ENCODE measurements at places on chromosomes 4 and X.

DNA sequence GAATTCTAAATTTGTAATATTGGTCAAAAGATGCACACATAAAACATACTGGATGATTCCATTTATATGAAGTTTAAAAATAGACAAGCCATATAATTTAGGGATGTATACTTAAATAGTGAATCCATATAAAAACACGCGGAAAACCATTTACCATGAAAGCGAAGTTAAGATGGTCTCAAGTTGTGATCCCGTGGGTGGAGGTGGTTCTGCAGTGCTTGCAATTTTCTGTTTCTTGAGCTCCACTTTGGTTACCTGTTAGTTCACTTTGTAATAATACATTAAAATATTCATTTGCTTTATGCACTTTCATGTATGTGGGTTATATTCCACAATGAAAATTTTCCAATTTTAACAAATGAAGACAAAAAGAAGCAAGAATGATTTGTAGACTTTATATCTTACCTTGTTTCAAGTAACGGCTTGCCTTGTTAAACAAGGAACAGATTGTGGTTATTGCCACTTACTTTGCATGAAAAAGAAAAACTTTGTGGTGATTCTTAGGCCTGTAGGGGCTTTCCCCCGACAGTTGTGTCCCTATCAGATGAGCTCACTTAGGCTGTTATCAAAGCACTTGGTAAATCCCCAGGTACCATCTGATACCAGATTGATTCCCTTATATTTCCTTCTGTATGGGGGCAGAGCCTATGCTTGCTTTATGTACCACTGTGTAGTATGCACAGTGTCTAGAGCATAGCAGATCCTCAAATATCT, 12.2 kb downstream of the UCP1 start:
- no peak for DNase-seq

DNA sequence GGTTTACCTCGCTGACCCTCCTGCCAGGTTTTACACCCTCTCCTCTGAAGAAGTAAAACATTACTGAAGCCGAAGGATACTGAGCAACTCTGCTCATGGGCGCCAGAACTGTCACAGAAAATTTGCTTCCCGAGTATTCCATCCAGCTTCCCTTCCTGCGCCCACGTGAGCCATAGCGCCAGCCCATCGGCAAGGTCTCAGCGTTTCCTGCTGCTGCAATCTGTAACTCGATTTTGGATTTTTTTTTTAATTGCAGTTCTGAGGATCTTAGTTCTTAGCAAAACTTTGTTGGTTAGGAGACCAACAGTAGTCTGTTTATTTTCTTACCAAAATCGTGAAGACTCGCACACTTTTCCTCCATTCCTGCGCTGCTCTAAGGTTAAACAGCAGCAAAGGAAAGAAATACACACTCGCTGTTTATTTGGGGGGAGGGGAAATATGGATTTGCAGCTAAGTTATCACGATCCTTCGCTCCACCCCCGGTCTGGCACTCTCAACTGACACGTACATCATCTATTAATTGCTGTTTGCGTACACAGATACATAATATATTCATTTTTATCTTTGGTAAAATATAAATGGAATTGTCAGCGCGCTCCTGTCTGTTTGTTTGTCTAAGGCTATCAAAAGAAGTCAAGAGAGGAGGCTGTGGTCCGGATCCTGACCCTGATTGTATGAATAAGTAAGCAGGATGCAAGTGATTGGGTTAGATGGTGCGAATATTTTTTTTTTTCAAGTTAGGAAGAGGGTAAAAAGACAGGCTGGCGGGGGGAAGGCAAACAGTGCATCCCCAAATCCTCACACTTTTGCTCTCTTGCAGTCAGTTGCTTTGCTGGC, at the start of gene TLL1:
TLL1 (plus strand) TSS at position 777 of the 837 bp plus-strand sequence. CDS start 668 bp downstream, outside the sequence.
- DNase-seq = no peak

GRCh38 chr4:100781435-100781834, 263.6 kb upstream of the EMCN start:
- DNase-seq = no peak

- DNase-seq = no peak
Observed at GRCh38 chr4:56252561-56253152, 134.6 kb downstream of the AASDH start.

GRCh38 chr4:57034520-57034919, 55.8 kb downstream of the POLR2B start:
- DNase-seq = no peak

DNA sequence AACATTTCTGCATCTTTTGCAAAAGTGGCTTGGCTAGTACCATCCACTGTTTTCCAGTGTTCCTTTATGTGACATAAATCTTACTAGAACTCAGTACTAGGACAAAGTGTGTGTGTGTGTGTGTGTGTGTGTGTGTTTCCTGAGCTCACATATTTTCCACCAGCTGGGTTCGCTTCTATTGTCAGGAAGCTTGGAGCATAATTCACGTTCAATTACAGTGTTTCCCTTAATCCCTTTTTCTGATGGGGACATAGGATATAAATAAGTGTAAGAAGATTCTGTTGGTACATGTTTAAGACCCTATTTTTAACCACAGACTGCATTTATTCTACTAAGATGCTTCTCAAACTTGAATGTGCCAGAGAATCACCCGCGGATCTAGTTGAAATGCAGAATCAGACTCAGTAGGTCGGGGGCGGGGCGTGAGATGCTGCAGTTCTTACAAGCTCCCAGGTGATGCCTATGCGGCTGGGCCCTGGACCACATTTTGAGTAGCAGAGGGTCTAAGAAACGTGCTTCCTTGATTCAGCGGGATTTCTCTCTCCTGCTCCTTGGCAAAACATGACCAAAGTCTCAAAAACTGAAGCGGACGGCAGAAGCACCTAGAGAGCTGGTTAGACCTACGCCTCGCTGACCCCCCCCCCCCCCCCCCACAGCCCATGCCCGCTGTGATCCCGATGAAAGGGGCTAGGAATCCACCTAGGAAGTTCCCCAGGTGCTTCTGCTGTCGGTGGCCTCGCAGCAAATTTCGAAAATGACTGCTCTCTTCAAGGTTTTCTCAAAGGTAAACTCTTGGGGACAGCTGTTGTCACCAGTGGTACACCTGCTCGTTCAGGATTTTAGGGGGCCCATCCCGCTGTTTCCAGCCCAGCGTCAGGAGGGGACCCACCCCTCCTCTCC, 797 bp downstream of the CD99L2 start:
- peak; percentile 65 for DNase-seq

- DNase-seq = no peak
Observed at GRCh38 chr4:101148551-101148950, 198.8 kb downstream of the PPP3CA start.
